ENCODE measurements at places on chromosomes 1 and 21.

- DNase-seq = no peak
Observed at GRCh38 chr1:243477731-243478290, 222.0 kb downstream of the SDCCAG8 start.

GRCh38 chr1:48309564-48310082 is 87.1 kb downstream of the SLC5A9 start:
- DNase-seq = no peak

DNA sequence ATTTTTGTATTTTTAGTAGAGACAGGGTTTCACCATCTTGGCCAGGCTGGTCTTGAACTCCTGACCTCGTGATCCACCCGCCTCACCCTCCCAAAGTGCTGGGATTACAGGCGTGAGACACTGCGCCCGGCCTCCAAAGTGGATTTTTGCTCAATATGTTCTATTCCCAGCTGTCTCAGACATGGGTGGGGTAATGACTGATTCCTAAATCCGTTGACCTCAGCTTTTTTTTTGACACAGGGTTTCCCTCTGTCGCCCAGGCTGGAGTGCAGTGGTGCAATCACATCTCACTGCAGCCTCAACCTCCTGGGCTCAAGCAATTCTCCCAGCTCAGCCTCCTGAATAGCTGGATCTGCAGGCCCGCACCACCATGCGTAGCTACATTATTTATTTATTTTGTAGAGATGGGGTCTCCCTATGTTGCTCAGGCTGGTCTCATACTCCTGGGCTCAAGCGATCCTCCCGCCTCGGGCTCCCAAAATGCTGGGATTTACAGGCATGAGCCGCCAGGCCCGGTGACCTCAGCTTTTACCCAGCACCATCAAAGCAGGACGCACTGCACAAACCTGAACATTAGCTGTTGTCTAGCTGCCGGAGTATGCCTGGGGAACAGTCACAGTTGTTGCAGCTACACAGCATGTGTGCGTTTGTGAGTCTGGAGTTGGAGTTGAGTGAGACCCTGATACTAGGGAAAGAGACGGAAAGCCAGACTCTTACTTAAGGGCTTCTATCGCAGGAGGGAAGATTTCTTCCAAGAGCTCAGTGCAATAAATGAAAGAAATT is 43.7 kb upstream of the PSEN2 start:
- DNase-seq = no peak

DNA sequence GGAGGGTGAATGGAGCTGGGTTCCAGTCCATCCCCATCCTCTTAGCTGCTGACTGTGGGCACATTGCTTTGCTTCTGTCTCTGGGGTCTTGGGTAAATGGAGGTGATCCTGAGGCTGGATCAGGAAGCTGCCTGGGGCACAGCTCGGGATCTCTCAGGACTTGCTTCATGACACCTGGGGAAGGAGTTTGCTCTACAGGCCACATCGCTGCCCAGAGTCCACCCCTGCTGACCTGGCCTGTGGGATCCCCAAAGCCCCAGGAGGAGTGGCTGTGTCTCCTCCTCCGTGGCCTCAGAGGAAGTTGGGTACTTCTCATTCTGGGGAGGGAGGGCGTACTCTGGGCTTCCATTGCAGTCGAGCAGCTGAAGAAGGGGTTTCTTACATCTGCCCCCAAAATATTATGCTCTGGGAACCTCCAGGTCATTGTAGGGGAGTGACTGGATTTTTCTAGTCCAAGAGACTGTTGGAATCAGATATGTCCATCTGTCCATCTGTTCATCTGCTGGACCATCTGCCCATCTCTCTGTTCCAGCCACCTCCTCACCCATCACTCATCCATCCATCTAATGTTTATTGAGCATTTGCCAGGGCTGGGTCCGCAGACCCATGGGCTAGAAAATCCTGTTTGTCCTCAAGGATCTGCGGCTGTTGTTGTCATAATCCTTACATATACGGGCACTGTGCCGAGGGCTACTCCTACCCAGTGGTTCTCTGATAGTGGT is 45.9 kb downstream of the ARHGEF10L start:
- DNase-seq = no peak

DNA sequence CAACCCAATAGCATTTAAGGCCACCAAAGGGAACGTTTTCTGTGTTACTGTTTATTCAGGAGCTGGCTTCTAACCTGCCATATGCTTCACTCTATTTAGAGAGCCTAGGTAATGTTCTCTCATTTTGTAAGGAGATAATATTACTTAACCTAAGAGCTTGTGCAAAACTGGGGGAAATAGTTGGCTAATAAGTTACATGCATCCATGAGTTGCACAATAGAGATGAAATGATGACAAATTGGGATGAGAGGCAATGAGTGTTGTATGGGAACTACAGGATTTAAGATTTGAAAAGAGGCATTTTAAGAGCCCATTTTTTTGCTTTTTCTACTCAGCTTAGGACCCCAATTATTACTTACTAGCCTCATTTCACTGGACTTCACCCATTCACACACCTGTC is 151.0 kb downstream of the ST6GALNAC3 start:
- no peak for DNase-seq

DNA sequence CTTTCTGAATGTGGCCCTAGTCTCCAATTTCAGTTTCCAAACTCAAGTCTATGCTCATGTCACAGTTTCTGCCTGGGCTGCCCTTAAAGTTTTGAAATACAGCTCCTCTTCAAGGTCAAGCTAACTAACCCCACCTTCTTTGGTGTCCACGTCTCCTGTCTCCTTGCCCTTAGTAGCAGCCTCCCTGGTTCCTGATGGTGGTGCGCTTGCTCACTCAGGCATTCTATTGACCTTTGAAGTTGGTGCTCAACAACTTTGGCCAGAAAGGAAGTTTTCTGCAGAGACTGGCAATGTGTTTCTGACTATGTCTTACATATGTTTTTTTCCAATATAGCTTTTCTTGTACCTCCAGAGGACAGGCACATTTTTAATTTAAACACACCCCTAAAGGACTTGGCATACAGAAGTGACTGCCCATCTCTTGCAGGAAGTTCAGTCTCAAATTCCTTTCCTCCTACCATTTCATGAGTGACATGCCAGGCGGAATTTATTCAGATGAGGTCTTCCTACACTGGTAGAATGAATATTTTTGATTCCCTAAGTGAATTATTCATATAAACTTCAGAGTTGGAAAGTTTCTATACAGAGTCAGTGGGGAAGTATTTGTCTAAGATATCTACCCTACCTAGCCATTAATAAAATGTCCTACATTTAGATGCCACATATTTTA is 364.3 kb upstream of the USP24 start:
- no peak for DNase-seq

- DNase-seq = no peak
Observed at GRCh38 chr1:170146720-170147263, 1.0 kb downstream of the NTMT2 start.

GRCh38 chr1:32743380-32744070 is 41.0 kb upstream of the SYNC start:
- DNase-seq = no peak

DNA sequence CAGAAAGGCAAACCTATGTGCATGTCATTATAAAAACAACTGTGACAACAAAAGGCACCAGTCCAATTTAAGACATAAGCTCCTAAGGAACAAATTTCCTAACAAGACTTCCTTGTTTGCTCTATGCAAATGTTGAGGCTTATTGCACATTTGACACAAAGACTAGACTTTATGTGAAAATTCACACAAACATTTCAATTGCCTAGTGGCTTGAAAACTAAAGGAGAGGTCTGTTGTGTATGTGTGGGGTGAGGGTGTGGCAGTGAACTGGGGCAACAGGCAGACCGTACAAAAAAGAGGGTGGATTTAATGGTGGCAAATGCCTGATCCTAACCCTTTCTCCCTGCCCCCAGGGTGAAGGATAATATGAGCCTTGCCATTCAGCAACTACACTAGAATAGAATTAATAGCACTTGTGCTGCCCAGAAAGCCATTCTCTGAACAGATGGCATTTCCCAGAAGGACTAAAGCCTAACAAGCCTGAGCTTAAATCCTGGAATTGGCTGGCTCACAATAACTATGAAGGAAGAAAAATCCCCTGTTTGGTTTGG is 73.9 kb downstream of the GLUL start:
- no peak for DNase-seq

GRCh38 chr1:206588492-206588891 is 23.8 kb downstream of the EIF2D start:
- DNase-seq = no peak

GRCh38 chr1:244974106-244974505 is 109.8 kb upstream of the HNRNPU start:
- no peak for DNase-seq

DNA sequence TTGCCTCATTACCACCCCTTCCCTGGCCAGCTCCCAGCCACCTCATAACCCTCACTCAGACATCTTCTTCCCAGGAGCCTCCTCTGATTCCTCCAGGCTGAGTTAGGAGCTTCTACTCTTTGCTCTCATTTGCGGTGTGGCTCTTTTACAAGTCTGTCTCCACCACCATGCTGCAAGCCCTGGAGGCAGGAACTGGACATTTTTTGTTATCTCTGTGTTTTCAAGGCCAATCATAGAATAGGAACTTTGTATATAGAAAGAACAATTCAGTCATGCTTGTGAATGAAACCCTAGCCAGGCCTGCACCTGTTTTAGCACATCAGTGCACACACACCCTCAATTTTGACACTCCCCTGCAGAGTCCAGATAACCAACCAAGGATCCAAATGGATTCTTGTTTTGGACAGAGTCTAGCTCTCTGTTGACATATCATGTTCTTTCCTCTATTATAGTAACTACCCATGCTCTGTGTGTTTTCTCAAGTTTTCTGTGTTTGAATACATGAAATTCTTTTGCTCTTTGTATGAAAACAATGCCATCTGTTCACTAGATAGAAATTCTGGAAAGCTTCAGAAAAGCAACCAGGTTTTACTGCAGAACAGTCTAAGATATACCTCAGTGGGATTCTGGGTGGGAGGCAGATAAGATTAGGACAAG is 60.9 kb upstream of the ZNF648 start:
- DNase-seq = no peak

GRCh38 chr21:42362700-42363099 is 3.6 kb downstream of the TFF1 start:
- DNase-seq = no peak

DNA sequence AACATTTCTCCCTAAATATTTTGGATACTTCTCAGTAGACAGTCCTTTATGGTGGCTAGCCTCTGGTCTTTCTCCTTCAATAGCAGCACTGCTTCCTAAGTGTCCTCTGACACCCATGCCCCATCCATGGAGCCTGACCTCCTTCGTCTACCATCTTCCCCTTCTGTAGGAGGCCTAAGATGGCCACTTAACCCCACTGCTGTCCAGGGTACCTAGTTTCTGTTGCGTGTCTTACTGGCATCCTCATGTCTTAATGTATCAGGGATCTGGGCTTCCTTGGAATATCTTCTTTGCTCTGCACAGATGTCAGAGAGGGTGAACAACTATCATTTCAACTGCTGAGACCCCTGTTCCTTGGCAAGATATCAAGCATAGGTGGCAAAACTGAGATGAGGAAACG is 5.4 kb upstream of the KIRREL1 start:
- DNase-seq = no peak

DNA sequence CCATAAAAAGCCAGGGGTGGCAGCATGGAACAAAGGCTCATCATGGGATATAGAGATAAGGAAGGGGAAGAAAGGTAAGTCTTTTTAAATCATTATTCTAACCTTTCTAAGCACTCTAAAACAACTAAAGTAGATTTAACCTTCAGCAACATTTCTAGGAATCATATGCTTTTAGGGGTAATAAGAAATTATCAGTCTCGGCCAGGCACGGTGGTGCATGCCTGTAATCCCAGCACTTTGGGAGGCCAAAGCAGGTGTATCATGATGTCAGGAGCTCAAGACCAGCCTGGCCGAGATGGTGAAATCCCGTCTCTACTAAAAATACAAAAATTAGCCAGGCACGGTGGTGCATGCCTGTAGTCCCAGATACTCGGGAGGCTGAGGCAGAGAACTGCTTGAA is 20.3 kb upstream of the PHTF1 start:
- DNase-seq = no peak

DNA sequence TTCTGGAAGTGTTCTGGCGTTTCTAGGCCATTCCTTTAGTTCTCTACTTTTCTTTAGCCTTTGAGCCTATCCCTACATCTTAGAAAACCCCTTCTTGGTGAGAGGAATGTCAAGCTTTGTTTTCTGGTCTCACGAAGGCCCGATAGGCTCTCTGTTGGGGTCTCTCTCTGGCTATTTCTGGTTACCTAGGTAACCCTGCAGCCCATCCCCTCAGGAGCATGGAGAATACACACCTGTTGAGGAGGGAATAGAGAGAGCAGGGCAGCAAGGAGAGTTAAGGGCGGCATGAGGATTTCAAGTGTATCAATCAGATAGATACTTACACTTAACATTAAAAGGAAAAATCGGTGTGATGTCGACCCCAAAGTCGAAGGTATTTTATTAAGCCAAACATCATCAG is 45.7 kb downstream of the LRRC8D start:
- DNase-seq = no peak

GRCh38 chr1:43334453-43335205 is 3.0 kb upstream of the MPL start:
- DNase-seq = no peak

DNA sequence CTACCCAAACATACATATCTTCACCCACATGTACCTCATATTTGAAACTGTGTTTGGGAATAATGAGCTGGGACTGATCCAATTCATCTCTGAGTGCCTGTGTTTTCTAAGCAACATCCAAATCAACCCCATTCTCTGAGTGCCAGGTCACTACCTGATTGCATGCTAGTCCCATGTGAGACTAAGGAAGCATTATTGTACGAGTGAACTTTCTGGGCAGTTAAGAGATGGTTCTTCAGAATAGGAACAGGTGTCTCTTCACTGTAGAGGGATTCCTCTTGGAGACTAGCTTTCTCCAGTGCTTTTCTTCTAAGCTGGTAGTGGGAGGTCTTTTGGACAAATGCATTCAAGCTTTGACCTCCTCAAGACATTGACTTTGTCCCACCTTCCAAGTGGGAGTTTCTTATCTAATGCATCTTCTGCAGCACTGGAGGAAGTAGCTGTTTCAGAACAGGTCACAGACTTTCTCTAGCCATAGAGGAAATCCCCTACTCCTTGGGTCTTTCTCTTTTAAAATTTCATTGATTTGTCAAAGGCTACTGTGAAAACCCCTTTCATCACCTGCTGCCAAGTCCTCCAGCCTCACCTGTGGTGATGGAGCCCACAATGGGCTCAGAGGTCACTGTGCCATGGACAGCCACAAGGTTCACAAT is 172.0 kb upstream of the KIAA0040 start:
- DNase-seq = no peak

GRCh38 chr1:156899956-156900718 is 6.6 kb downstream of the PEAR1 start:
- DNase-seq = no peak

DNA sequence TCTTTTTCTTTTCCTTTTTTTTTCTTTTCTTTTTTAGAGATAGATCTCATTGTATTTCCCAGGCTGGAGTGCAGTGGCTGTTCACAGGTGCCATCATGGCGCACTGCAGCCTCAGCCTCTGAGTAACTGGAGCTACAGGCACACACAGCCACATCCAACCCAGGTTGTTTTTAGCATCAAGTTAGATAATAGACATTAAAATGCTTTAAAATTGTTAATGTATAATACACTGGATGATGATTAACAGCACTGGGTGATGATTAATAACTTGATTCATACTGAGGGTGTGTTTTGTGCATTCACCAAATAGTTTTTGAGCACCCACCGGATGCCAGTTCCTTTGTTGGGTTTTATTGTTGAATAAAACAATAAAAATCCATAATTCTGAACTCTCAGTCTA is 75.2 kb downstream of the BEND5 start:
- no peak for DNase-seq

GRCh38 chr1:93576746-93577145 is 104.9 kb downstream of the BCAR3 start:
- DNase-seq = no peak

- DNase-seq = no peak
Observed at GRCh38 chr21:36934864-36935420, 31.5 kb downstream of the HLCS start.
